ENCODE measurements at places on chromosomes 5 and 9. TPM values are rescaled to one million over a fixed set of nuclear protein-coding genes. Genes with fewer than 3 reads are reported as not detected.

DNA sequence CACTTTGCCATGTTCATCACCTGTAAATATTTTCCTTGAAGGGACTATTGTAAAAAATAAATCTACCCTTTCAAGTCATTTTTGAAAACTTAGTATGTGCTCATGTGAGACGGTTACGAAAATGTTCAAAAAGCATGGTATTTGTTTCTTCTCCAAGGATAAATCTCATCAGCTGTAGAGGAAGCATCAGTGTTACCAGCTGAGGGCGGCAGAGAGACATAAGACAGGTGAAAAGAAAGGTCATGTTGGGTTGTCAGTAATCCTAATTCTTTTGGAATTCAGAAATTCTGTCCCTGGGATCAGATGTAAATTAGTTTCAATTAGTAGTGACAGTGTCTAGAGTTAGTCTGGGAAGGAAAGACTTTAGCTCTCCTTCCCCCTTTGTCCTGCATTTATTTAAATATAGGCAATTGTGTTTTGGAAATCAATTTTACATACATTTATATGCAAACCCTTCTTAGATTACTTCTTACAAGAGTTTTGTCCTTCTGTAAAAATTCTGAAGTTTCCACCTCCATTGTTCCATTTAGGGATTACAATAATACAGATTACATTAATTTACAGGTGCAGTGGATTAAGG, 791.9 kb upstream of the CDH6 start:
- no peaks in the 10 kb centered on the region for H3K36me3 ChIP-seq
- no peaks in the 10 kb centered on the region for H3K27me3 ChIP-seq
- H3K4me3 ChIP-seq = no peak overlapping the region
- DNase-seq = peak; percentile 15
- no peaks in the 10 kb centered on the region for H3K4me1 ChIP-seq
- H3K27ac ChIP-seq = no peak overlapping the region

GNPDA1 gene
- 30.0 TPM for total RNA-seq

DNA sequence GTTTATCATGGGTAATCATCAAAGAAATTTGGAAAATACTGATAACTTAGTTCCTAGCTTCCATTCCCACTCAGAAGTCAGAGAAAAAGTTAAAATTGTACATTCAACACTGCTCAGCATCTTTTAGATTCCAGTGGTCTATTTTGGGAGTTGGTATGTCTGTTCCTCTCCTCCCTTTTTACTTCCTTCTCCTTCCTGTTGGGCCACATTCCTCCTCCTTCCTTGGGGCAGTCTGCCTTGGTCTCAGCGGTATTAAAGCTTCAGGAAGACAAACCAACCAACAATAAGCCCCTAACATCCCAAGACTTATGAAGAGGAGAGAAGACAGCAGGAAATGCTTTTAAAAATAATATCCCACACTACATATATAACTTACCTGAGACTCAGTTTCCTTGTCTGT, 49.9 kb upstream of the SSBP2 start:
- no peak overlapping the region for H3K27ac ChIP-seq
- no peak overlapping the region for H3K4me3 ChIP-seq
- DNase-seq = no peak
- no peaks in the 10 kb centered on the region for H3K36me3 ChIP-seq

GRCh38 chr9:5459289-5459829, 9.0 kb downstream of the CD274 start:
- no peak overlapping the region for H3K4me3 ChIP-seq
- H3K27me3 ChIP-seq = no peaks in the 10 kb centered on the region
- DNase-seq = no peak
- H3K36me3 ChIP-seq = no peaks in the 10 kb centered on the region

KCNV2 gene
- 1.4 TPM for total RNA-seq

DNA sequence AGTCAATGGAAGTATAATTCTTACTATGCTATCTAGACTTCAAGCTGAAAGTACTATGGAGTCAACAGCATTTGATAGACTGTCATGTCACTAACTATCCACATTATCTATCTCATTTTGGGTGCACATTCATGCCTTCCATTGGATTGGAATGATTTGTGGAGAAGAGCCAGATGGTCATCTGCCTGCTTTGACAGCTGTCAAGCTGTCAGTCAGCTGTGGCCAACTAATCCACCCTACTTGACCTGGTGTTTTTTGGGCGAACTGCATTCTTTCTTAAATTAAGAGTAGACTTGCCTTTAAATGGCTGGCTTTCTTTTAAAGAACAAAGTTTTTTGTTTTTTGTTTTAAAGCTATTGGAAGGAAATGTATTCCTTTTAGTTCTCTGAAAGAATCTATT, 151.5 kb downstream of the DCP2 start:
- no peak for DNase-seq
- no peaks in the 10 kb centered on the region for H3K4me1 ChIP-seq
- no peaks in the 10 kb centered on the region for H3K36me3 ChIP-seq

SLC22A4 gene
- 8.2 TPM for total RNA-seq

GRCh38 chr9:15238646-15239045, 68.4 kb downstream of the TTC39B start:
- no peaks in the 10 kb centered on the region for H3K36me3 ChIP-seq
- H3K27ac ChIP-seq = no peak overlapping the region
- no peaks in the 10 kb centered on the region for H3K4me1 ChIP-seq
- no peak for DNase-seq
- no peaks in the 10 kb centered on the region for H3K27me3 ChIP-seq

TEX48 gene
- total RNA-seq = not detected

GABRP gene
- 5.5 TPM for total RNA-seq

PCDHGA6 gene
- 8.4 TPM for total RNA-seq

CDO1 gene
- 20.0 TPM for total RNA-seq

ELAVL2 gene
- total RNA-seq = 43.1 TPM

DNA sequence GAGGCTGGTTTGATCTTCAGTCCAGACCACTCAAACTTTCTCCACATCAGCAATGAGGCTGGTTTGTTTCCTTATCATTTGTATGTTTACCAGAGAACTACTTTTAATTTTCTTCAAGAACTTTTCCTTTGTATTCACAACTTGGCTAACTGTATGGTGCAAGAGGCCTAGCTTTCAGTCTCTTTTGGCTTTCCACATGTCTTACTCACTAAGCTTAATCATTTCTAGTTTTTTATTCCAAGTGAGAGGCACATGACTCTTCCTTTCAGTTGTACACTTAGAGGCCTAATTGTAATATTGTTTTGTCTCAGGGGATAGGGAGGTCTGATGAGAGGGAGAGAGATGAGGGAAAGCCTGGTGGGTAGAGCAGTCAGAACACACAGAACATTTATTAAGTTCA, 554.0 kb upstream of the ARRDC3 start:
- H3K27me3 ChIP-seq = no peaks in the 10 kb centered on the region
- H3K4me3 ChIP-seq = no peak overlapping the region
- H3K4me1 ChIP-seq = no peaks in the 10 kb centered on the region
- no peaks in the 10 kb centered on the region for H3K36me3 ChIP-seq
- H3K27ac ChIP-seq = no peak overlapping the region

DNA sequence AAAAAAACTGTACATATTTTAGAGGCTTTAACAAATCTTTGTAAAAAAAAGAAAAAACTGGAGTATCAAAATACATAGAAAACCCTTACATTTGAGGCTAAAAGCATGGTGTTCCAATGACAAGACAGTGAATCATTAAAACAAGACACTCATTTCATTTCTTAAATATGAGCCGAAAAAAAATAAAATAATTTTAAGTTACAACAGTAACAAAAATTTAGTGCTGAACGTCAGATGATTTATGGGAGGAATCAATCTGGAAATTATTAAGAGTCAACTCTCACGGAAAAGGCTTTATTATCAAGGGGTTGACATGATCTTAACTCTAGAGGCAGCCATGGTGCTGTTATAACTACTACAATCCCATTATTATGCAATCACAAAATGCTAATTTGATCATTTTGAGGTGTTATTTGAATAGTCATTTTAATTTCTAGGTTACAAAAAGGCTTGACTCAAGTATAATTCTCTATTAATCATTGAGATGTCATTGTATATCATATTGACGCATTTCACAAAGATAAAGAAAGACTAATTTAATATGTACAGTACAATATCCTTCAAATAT, 51.9 kb downstream of the MAPKAP1 start:
- H3K27me3 ChIP-seq = no peaks in the 10 kb centered on the region
- H3K4me3 ChIP-seq = no peak overlapping the region
- H3K36me3 ChIP-seq = no peaks in the 10 kb centered on the region
- H3K4me1 ChIP-seq = no peaks in the 10 kb centered on the region
- DNase-seq = no peak

- H3K4me1 ChIP-seq = no peaks in the 10 kb centered on the region
- H3K4me3 ChIP-seq = no peak overlapping the region
- H3K27ac ChIP-seq = no peak overlapping the region
Measured at GRCh38 chr9:123053711-123054110, 20.2 kb downstream of the GPR21 start.

SPINK1 gene
- not detected for total RNA-seq

MELK gene
- total RNA-seq = 21.0 TPM

- no peaks in the 10 kb centered on the region for H3K4me1 ChIP-seq
- no peak overlapping the region for H3K4me3 ChIP-seq
- peaks cover 6% of the 10 kb centered on the region for H3K27me3 ChIP-seq
- H3K27ac ChIP-seq = no peak overlapping the region
- no peak for DNase-seq
- no peaks in the 10 kb centered on the region for H3K36me3 ChIP-seq
Measured at GRCh38 chr9:135217836-135218235, 130.4 kb downstream of the OLFM1 start.

GRCh38 chr5:75603371-75603770, 7.9 kb upstream of the ANKDD1B start:
- no peak for DNase-seq
- H3K4me1 ChIP-seq = no peaks in the 10 kb centered on the region
- no peak overlapping the region for H3K27ac ChIP-seq
